HFFc6 (cell line): ENCODE measurements at places on chromosomes 6 and 20. TPM values are rescaled to one million over a fixed set of nuclear protein-coding genes. Genes with fewer than 3 reads are reported as not detected.

DNA sequence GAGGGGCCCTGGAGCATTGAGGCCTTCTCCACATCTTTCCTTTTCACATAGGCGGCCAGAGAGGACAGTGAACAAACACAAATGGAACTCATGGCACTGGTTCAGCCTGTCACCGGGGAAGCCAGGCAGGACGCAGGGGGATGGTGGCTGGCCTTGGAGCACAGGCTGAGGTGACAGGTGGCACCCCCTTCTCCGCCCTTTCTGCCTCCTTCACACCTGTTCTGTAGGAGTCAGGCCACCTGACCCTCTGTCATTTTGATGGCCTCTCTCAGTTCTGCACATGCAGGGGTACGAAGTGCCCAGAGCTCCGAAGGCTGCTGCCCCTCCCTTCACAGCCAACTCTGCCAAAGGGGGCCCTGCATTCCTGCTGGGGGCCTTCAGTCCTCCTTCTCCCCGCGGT lies 60.8 kb downstream of the CD40 start:
- no peak for DNase-seq

The TBXT gene
- total RNA-seq = not detected in 3 replicates

GRCh38 chr6:158009114-158009891 lies 27.6 kb downstream of the SYNJ2 start:
- peak; percentile 77 for DNase-seq

The PEX7 gene
- 6.4 and 8.2 TPM in 2 replicates for total RNA-seq

The NR2E1 gene
- not detected in 3 replicates for total RNA-seq

GRCh38 chr6:20409427-20409971 lies 7.8 kb downstream of the E2F3 start:
- DNase-seq = no peak

- no peak for DNase-seq
Observed at GRCh38 chr6:70314296-70314695, 11.4 kb upstream of the COL9A1 start.

- DNase-seq = peak; percentile 7
Observed at GRCh38 chr6:113857556-113858479, 673 bp downstream of the MARCKS start.

DNA sequence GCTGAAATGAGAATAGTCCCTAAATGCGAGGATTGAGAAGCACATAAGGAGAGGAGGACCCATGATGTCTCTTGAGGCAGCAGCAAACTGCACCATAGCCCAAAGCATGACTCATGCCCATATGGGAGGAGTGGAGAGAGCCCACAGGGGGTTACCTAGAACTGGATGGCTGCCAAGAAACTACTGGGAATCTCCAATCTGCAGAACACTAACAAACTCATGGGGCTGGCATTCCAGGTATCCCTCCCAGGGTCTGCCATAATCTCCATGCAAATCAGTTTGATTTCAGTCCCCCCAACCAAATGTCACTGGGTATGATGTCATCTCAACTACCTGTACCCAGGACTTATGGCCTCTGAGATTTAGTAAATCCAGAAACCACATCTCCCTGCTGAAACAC lies 410.5 kb downstream of the PTPRT start:
- no peak for DNase-seq

The LBP gene
- not detected in 3 replicates for total RNA-seq

DNA sequence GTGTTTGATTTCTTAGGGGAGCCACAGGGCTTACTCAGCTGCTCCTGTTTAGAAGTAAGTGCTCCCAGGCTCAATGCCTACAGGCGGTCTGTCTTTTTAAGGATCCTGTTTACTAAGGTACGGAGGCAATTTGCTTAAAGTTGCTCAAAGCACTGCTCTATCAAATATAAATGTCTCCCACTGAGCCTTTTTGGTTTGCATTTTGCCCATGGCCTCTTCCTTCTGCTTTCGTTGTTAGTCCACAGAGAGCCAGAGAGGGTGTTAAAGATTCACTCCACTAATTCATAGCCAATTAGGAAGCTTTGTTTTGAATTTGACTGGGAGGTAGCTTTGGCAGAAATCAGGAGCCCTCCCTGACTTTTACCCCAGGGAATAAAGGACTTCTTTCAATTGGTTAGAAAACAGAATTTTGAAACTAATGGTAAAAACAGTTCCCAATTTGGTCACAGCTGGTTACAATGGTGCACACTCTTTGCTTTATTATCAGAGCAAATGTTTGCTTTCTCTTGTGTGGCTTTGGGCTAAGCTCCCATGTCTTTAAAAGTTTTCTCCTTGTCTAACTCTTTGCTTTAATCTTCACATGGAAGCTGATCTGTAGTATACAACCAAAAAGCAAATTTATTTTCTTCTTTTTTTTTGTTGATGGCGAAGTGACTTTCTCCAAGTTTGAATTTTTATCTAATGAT lies 126.2 kb downstream of the IMPG1 start:
- no peak for DNase-seq

The KIF3B gene
- total RNA-seq = 29.9 and 31.6 TPM in 2 replicates

DNA sequence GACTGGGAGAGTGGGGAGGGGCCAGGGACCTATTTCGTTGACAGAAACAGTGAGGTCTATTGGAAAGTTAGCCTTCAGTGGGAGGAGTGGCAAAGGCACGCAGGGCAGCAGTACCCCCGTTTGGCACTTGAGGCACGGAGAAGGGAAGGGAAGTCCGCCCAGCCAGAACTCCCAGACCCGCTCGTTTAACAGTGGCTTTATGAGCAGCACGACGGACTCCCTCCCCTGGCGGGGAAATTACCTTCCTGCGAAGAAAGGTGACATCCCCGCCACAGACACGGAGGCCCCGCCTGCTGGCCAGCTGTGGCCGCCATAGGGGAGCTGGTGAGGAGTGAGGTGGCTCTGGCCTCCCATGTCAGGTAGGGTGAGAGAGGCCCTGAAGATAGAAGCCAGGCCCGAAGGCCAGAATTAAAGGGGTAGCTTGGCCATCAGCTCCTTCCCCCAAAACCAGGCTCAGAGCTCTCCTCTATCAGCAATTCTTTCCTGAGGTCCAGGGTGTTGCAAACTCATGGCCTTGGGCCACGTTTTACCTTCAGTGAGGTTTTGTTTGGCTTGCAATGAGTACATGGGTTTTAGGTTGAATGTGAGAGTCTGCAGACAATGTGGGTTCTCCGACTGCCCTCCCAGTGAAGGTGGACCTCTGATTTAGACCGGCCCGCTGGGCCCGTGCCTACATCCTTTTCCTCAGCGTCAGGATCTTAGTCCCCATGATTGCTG lies 123.7 kb downstream of the MRPL14 start:
- DNase-seq = no peak

The SCAND1 gene
- total RNA-seq = 78.4 to 106 TPM (median 79.8 TPM) in 3 replicates

The FAM217A gene
- total RNA-seq = not detected in 2 replicates

GRCh38 chr6:153392156-153392555 lies 261.1 kb upstream of the RGS17 start:
- no peak for DNase-seq

GRCh38 chr6:170368544-170368943 lies 62.0 kb downstream of the FAM120B start:
- no peak for DNase-seq

GRCh38 chr20:8361006-8361652 lies 229.1 kb downstream of the PLCB1 start:
- DNase-seq = peak; percentile 57
